ENCODE measurements at places on chromosomes 16 and 17.

GRCh38 chr17:13843862-13844635 is 225.3 kb upstream of the COX10 start:
- DNase-seq: no peak

DNA sequence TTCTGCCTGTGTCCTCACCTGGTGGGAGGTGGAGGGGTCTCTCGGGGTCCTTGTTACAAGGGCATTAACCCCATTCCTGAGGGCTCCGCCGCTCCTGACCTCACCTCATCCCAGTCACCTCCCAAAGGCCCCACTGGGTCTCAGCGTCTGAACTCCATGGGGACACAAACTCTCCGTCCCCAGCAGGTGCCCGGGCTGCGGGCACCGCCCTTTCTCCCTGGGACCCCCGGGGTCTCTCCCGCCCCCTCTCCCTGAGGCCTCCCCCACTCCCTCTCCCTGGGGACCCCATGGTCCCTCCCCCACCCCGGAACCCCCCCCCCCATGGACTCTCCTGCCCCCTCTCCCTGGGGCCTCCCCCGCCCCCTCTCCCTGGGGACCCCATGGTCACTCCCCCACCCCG is 24.8 kb downstream of the CACNA1H start:
- DNase-seq: no peak

DNA sequence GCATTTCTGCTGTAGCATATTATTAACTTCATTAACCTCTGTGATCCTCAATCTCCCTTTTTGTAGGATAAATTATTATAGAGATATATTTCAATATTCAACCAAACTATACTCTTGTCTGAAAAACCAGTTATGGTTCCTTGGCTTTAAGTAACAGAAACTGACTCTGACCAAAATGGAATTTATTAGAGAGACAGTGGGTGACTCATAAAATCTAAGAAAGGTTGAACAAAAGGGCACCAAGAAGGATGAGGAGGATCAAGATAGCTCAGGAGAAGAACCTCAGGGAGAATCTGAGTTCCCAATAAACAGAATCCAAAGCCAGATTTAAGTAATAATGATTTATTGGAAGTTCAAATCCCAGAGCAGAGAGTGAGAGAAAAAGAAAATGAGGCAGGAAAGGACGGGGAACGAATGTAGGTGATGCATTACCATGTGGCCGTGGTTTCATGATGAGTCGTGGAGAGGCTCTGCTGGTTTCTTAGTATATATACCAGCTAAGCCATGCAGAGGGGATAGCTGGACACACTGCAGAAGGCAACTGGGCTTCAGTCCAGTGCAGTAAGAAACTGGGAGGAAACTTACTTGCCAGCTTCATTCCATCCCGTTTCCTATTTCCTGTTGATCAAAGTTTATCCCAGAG is 151.5 kb upstream of the GOT2 start:
- peak; percentile 45 for DNase-seq

GRCh38 chr17:79836510-79836971 is 2.7 kb downstream of the CBX4 start:
- DNase-seq: no peak

GRCh38 chr17:19533718-19534561 is at the start of gene SLC47A1:
SLC47A1 (plus strand) TSS chr17:19533854; CDS start chr17:19533940, 86 bp downstream.
- DNase-seq: peak; percentile 23

GRCh38 chr17:21113049-21113690 is 13.6 kb upstream of the DHRS7B start:
- DNase-seq: no peak
